H9 (cell line): ENCODE measurements at places on chromosomes 13 and 19.

DNA sequence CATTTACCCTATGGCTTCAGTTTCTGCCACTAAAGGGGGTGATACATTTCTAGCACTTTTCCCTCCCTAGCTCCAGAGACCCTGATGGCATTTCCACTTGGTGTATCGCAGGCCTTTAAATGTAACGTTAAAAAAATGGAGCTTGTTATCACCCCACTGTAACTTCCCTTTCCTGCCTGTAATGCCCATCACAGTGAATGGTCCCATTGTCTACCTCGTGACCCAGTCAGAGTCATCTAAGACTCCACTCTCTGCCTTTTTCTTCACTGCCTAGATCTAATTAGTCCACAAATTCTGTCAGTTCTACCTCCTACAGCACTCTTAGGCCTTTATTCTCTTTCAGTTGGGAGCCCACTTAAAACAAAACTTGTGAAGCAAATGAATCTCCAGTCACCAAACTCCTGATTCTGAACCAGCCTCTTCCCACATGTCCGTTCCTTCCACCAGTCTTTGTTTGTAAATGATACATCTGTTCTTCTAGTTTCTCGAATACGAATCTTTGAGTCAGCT is 64.8 kb downstream of the NHLRC3 start:
- DNase-seq = no peak

GRCh38 chr13:27130223-27130978 is 41.2 kb downstream of the USP12 start:
- DNase-seq = no peak

GRCh38 chr19:2060884-2061494 is 9.9 kb upstream of the MKNK2 start:
- peak; percentile 76 for DNase-seq

DNA sequence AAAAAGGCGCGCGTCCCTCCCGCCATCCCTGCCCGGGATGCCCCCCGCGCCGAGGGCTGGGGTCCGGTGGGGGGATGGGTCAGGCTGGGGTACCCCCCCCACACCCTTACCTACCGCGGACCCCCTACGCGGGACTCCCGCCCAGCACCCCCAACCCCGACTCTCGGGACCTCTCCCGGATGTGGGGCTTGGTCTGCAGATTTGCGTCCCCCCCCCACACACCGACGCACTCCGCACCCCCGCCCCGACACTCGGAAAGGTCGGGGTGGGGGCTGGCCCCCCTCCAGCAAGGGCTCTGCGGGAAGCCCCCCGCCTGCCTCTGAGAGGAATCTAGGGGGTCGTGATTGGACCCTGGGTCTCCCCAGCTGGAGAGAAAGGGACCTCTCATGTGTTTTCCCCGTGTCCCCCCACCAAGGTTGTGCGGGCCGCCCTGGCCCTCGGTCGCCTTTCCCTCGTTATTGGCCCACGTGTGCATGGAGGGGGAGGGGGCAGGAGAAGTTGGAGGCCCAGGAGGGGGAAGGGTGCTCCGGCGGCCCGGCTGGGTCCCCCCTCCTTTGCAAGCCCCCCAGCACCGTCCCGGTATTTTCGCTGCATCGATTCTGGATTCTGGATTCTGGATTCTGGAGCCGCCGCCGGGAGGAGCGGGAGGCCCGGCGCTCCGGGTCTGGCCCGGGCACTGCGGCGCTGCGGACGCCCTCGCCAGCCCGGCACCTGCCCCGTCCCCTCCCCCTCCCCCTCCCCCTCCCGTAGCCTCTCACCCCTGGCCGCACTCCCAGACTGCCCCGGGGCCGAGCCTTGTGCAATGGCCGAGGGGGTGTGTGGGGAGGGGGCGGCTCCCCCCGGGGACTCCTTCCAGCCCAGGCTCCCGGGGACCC is 607 bp downstream of the NFIC start:
- DNase-seq = no peak

GRCh38 chr19:46863818-46864629 is 3.2 kb downstream of the ARHGAP35 start:
- peak; percentile 66 for DNase-seq

DNA sequence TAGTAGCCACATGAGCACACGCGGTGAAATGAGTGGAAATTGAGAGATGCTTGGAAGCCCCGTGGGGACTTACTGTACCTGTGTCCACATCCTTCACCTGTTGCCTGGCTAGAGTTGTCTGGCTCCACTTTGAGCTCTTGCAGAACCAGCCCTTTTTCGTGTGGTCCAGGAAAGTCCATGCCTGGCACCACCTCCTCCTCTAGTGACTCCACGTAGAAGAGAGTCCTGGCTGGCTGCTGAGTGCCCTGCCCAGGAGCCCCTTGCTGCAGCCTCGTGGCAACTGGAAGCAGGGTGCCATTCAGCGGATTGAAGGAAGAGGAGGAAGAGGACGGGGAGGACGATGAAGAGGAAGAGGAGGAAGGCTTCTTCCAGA is 515 bp upstream of the ATXN8OS start:
- DNase-seq = no peak

DNA sequence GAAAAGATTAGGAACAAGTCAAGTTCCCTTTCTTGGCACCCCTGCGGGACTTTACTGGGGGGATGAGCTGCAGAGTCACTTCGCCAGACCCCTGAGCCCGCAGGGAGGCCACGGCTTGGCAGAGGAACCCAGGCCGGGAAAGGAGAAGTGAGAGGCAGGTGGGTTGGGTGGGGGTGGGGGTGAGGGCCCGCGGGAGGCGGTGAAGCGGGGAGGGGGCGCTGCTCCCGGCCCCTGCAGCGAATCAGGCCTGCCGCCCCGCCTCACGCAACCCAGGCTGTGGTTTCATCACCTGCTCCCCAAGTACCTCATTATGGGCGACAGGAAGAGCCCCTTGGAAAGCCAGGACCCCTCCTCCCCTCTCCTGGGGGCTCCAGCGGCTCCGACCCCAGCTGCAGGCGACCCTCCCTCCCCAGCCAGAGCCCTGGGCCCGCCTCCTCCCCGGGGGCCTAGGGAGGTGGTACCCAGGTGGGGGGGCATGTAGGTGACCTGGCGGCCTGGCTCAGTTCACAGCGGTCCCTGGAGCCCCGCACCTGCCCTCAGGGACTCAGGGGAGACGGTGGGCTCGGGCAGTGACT is 9.5 kb downstream of the MEF2B start:
- DNase-seq = no peak

GRCh38 chr13:36919171-36919832 is 736 bp downstream of the SMAD9 start:
- DNase-seq = peak; percentile 58

GRCh38 chr13:52851137-52851962 is 2.9 kb upstream of the PCDH8 start:
- DNase-seq = peak; percentile 85
